ENCODE measurements at places on chromosomes 12 and 14.

- DNase-seq, result no peak
- H3K36me3 ChIP-seq, result peaks cover 13% of the 10 kb centered on the region
- no peak overlapping the region for H3K4me3 ChIP-seq
- H3K27ac ChIP-seq, result peak overlapping the region; percentile 29
- H3K27me3 ChIP-seq, result no peaks in the 10 kb centered on the region
Measured at GRCh38 chr14:71497645-71498086, 434.6 kb upstream of the RGS6 start.

DNA sequence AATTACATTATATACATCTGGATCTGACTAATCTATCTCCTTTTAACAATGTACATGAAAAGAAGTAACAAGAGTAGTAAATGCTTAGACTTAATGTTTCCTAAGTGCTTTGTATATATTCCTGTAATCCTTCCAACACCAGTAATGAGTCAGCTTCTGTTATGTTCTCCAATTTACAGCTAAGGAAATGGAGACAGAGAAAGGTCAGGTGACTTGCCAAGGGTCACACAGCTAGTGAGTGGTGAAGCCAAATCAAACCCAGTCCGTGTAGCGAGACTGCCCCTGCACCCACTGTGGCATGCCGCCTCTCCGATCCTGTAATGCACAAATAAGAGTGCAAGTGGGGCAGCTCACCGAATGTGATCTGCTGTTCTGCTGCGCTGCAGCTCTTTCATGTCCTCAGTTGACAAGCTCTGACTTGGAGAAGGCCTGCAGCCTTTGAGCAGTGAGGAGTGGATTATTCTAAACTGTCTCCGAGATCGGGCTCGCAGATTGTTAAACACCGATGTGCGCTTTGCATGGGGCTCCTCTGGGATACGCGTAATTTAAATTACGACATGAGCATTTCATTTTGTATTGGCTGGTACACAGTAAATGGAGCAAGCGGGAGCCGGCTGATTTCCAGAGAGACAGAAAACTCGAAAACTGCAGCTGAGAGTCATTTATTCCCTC is 65.1 kb upstream of the KTN1 start:
- no peak for DNase-seq
- no peaks in the 10 kb centered on the region for H3K4me1 ChIP-seq
- H3K36me3 ChIP-seq, result no peaks in the 10 kb centered on the region
- H3K4me3 ChIP-seq, result no peak overlapping the region
- no peak overlapping the region for H3K27ac ChIP-seq

DNA sequence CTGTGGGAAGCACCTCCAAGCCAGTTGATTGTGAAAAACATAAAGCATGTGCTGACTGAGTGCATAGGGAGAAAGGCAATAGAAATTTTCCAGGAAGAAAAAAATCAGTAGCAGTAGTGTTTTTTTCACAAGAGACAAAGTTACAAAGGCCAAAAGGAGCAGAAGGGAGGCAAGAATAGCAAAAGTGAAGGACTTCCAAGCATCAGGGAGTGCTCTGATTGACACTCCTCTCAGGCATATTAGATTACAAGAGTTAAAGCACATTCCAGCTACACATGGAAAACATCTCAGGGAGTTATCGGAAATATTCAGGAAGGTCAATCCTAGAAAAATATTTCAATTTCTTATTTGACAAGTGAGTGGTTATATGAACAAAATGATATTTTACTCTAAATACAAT is 508.0 kb downstream of the MDGA2 start:
- no peak for DNase-seq
- H3K27ac ChIP-seq, result no peak overlapping the region
- no peaks in the 10 kb centered on the region for H3K36me3 ChIP-seq
- H3K4me3 ChIP-seq, result no peak overlapping the region
- no peaks in the 10 kb centered on the region for H3K4me1 ChIP-seq

DNA sequence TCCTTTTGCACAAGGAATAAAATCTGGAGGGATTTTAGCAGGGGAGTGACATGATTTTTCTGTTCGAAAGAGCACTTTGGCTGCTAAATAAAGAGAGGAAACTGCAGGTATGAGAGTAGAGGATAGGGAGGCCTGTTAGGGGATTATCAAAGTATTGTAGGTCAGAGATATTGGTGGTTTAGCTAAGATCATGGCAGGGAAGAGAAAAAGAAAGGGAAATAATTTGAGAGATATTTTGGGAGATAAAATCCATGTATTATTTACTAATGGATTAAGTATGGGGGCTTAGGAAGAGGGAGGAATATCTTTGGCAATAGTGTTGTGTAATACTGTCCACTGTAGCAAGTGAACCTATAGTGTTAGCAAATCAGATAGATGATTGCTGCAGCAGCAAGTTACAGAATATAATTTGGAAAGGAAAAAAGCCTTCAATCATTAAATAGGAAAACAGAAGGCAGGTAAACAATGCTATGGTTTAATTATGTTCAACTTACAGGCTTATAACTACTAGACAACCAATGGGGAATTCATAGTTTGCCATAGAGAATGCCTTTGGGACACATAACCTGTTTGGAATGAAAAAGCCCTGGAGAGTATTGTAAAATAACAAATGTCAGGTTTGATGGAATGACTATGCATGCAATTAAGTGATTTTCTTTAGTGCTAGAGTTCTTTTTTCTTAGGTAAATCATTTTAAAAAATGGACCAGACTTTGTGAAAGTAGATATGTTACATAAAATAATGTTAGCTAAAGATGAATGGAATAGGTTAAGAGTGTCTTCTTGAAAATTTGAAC is 50.5 kb downstream of the ADIPOR2 start:
- peaks cover 44% of the 10 kb centered on the region for H3K4me1 ChIP-seq
- no peaks in the 10 kb centered on the region for H3K27me3 ChIP-seq
- peaks cover 26% of the 10 kb centered on the region for H3K36me3 ChIP-seq

Measured in activated naive CD8-positive, alpha-beta T cell treated with anti-CD3 and anti-CD28 coated beads, Interleukin-2, amount 50 U/mL, for 24 hours (primary cell).